ENCODE measurements at places on chromosomes 4 and X.

DNA sequence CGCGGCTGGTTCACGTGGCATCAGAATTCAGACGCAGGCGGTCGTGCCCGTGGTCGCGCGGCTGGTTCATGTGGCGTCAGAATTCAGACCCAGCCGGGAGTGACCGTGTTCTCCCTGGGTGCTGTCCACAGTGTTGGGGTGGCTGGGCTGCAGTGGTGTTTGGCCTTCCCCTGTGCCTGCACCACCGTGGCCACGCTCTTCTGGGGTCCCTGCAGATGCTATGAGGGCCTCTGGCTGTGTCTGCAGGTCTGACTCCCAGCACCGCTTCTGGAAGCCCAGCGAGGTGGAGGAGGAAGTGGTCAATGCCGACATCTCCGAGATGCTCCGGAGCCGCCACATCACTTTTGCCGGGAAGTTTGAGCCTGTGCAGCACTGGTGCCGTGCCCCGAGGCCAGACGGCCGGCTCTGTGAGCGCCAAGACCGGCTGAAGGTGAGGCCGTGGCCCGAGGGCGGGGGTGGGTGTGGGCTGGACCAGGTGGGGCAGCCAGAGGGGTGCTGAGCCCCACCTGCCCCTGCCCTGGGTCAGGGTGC, 26.4 kb downstream of the NKX1-1 start:
- DNase-seq: no peak

- no peak for DNase-seq
Measured at GRCh38 chr4:48518143-48518542, 28.1 kb downstream of the ZAR1 start.

DNA sequence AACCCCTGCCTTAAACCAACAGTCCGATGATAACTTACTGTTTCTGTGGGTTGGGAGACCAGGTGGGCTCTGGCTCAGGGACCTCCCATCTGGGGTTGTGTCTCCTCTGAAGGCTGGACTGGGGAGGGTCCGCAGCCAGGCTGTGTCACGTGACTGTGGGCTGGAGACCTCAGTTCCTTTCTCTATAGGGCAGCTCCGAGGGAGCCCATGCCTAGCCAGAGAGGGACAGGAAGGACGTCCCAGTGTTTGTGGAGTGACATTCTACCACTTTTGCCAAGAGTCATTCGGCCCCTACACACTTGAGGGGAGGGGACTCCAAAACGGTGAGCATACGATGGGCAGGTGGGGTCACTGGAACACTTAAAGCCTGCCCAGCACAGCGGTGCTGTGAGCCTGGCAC, 4.5 kb downstream of the PCGF3 start:
- DNase-seq: no peak

- no peak for DNase-seq
Measured at GRCh38 chr4:70619288-70619687, 9.3 kb upstream of the ENAM start.

GRCh38 chr4:154743683-154744340, at the start of gene LRAT:
TSS of gene LRAT (plus strand) at chr4:154744000. CDS start at chr4:154744327, 327 bp downstream.
- peak; percentile 61 for DNase-seq

Measured in kidney tubule cell (primary cell).